AML-193 (cell line): ENCODE measurements at places on chromosomes 11 and 22.
A peak's percentile ranks its signal among the peaks of the same experiment; 100 is the strongest.

DNA sequence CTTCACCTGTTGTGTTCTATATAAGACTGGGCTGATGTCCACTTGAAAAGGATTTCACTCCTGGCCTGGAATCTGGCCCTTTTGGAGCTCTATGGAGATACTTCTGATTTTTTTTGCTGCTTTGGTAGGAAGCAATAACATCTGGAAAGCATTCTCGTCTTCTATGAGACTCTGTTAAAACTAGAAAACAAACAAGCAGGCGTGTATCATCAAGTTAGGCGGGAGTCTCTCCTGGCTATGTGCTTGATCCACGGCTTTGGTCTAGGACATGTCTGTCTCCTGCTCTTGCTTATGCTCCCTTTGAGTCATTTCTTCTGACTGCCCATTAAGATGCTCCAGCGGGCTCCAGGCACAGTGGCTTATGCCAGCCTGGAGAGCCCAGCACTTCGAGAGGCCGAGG, 121.4 kb upstream of the TTC12 start:
- DNase-seq = no peak

DNA sequence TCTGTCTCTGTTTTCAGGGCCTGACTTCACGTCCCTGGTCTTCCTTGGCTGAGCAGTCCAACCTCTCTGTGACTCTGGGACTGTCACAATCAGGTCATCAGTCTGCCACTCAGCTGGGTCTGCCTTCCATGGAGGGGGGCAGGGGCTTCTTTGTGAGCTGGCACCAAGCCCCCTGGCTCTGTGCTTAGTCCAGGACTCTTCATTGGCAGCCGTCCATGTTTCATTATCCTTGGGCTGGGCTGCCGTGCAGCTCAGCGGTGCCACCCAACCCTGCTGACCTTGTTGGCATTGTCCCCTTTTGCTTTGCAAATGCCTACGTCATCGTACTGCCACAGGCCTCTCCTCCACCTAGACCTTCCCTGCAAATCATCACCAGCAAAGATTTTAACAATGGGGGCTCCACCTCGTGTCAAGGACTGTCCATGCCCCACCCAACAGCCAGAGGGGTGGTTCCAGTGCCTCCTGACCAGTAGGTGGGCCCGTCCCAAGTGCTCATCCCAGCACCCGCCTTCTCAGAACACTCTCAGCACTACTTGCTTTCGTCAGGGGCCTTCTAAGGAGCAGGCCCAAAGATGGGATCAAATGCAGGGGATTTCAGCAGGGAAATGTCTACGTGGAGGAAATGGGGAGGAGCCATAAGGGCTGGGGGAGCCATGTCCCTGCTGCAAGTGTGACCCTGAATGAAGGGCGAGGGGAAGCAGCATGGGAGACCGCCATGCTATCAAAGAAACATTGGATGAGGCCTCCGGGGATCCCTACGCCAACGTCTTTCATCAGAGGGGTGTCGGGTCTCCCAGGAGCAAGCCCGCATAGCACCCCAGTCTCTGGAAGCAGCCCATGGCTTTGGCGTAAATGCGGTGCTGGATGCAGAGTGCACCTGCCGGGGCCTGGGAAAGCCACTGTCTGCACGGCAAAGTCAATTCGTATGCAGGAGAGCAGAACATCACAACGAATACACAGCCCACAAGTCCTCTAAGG, 18.2 kb downstream of the KRTAP5-6 start:
- no peak for DNase-seq

GRCh38 chr11:10611979-10612862, 43.8 kb upstream of the LYVE1 start:
- peak; percentile 83 for DNase-seq

DNA sequence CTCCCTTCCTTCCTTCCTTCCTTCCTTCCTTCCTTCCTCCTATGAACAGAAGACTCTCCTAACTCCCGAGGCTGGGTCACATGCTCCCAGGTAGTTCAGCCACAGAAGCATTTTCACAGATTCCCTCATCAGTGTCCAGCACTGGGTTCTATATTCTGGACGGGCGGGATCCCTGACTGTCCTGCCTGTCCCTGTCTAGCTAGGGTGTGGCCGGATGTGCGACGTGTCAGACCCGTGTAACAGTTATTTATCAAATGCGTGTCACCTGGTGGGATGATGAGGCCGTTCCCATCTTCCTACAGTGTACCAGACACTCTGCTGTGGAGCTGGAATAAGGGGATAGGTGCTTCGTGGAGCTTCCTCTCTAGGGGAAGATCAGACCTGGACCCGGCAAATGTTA, 901.0 kb downstream of the BRD1 start:
- DNase-seq = no peak

- no peak for DNase-seq
Measured at GRCh38 chr11:129298988-129299387, 76.7 kb upstream of the BARX2 start.

DNA sequence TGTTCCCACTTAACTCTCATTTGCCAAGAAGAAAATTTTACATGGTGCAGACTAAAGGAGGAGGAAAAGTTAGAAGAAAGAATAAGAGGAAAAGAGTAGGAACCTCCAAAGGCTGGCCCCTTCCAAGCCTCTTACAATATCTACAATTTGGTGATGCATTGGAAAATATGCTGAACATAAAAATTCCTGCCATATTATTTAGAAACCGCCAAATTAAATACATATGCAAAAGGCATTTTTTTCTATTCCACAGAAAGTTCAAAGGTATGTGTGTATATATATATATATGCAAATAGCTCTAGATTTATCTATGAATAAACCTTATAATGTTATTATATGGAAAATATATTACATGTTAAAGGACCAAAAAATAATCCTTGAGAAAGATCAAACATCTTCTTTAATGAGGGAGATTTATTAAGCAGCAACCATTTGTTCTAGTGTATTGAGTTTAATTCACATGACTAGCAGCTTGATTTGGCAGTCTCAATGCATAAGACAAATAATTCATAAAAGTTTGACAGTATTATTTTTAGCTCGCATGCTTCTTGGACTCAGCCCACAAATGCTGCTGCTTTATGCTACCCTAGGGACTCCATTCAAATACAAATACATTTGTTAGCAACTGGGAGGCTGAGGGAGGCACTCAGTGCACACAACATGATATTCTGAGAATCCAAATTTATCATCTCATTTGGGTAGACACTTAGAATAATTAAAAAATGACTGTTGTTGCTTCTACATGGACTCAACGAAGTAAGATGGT, 184.9 kb downstream of the SBF2 start:
- no peak for DNase-seq

GRCh38 chr11:2713094-2713493, 13.3 kb upstream of the KCNQ1OT1 start:
- no peak for DNase-seq

- DNase-seq = no peak
Measured at GRCh38 chr11:43879789-43880639, 617 bp upstream of the ALKBH3 start.

GRCh38 chr11:126444072-126444471, 88.6 kb downstream of the ST3GAL4 start:
- no peak for DNase-seq

- no peak for DNase-seq
Measured at GRCh38 chr11:11988681-11989261, 19.7 kb downstream of the DKK3 start.

DNA sequence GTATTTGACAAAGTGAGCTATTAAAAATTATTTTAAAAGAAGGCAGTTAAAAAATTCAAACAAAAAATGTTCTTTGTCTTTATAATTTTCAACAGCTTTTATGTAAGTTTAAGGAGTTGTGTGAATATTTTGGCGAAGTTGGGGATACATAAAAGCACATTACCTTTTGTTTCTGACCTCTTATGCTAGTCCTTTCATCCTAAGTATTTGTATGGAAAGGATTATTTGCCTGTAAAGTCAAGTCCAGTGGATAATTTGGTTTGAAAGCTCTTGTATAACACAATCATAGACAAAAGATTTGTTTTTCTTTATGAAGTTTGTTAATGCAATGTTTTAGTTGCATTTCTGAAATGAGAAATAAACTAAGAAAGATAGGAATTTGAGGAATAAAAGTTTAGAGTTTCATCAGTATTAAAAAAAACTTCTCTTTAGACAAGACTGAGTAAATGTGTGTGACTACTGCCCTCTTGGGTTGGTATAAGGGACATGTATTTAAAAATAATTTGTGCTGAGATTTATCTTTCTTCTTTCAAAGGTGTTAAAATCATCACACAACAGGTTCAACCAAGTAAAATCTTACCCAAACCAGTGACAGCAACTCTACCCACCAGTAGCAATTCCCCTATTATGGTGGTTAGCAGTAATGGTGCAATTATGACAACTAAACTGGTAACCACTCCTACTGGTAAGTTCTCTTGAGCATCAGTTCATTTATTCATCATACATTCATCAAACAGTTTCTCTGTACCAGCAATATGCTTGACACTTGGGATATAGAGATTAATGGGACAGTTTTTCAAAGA, 68.2 kb downstream of the EMSY start:
- peak; percentile 21 for DNase-seq

DNA sequence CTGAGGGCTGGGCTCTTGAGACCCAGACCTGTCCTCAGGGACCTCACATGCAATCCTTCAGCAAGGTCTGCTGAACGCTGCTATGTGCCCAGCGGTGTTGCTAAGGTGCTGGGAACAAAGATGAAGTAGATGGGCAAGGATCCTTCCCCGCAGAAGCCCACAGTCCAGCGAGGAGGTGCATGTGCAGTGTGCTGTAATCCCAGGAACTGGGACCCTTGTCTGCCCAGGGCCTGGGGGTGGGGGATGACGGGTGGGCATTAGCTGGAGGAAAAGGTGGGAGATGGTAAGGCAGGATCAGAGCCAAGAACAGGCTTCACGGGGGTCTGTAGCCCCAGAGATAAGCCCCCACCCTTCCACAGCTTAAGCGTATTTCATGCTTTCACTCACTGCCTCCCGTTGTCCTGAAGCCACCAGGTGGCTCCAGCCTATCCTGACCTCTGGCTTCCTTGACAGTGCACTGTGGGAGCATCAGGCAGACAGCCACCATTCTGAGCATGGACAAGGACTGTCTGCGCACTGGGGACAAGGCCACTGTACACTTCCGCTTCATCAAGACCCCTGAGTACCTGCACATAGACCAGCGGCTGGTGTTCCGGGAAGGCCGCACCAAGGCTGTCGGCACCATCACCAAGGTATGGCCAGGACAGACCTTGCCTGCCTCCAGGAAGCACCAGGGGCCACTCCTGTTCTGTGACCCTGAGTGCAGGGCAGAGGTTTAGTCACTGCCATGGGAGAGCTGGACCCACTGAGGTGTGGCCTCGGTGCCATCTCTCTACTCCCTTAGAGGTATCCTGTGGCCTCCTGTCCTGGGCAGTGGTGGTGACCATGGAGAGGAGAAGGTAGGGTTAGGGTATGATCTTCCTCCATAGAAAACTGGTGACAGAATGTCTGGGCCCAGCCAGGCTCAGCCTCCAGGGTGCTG, 22.0 kb downstream of the GTPBP1 start:
- DNase-seq = no peak

GRCh38 chr22:24190596-24191208, 9.4 kb downstream of the SUSD2 start:
- no peak for DNase-seq

GRCh38 chr11:27440090-27440489, 32.5 kb downstream of the LGR4 start:
- no peak for DNase-seq

GRCh38 chr11:10208131-10208575, 85.9 kb downstream of the SBF2 start:
- DNase-seq = peak; percentile 76

DNA sequence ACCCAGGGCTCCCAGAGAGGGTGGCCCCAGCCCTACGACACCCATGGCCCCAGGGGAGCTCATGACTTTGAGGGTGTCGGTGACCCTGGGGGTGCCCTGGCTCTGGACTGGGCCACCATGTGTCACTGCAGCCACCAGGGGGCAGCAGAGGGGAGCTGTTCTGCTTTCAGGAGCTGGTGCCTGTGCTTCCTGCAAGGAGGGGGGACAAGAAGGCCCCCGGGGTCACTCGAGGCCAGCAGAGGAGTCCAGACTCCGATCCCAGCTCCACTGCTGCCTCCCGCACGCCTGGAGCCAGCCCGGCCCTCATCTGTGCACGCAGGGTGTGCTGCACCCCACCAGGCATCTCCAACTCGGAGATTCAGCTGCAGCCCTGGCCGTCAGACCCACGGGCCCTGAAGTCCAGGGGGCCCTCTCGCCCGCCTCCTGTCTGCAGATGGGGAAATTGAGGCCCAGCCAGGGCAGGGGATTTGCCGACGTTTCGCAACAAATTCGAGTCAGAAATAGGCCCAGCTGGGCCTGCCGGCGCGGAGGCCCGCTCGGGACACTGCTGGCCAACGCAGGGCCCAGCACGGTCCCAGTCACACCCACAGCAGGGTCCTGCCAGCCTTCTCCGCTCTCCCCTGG, 29.5 kb upstream of the WNT7B start:
- peak; percentile 78 for DNase-seq

DNA sequence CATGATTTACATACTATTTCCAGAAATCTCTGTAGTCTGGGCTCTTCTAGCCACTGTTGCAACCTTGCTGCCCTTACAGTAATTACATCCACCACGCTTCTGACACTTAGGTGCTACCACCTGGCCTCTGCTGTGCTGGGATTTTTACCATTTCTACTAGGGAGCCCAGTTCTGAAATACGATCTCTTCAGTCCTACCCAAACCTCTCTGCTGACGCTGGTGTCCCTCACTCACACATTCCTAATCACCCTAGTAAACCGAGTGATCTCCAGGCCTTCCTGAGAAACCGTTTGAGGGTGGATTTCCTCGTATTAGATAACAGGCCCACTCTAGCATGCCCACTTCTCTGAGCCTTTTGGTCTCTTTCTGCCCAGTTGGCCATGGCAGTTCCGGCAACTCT, 588.9 kb upstream of the CADM1 start:
- DNase-seq = no peak

GRCh38 chr22:34800260-34800980, 265.5 kb upstream of the ISX start:
- DNase-seq = no peak

GRCh38 chr11:26741036-26741435, 19.2 kb upstream of the SLC5A12 start:
- DNase-seq = no peak

- no peak for DNase-seq
Measured at GRCh38 chr11:3014057-3014938, 22.2 kb upstream of the NAP1L4 start.

GRCh38 chr11:13348305-13348704, 70.7 kb downstream of the BMAL1 start:
- DNase-seq = no peak

GRCh38 chr22:33743756-33744155, 176.5 kb downstream of the LARGE1 start:
- no peak for DNase-seq

DNA sequence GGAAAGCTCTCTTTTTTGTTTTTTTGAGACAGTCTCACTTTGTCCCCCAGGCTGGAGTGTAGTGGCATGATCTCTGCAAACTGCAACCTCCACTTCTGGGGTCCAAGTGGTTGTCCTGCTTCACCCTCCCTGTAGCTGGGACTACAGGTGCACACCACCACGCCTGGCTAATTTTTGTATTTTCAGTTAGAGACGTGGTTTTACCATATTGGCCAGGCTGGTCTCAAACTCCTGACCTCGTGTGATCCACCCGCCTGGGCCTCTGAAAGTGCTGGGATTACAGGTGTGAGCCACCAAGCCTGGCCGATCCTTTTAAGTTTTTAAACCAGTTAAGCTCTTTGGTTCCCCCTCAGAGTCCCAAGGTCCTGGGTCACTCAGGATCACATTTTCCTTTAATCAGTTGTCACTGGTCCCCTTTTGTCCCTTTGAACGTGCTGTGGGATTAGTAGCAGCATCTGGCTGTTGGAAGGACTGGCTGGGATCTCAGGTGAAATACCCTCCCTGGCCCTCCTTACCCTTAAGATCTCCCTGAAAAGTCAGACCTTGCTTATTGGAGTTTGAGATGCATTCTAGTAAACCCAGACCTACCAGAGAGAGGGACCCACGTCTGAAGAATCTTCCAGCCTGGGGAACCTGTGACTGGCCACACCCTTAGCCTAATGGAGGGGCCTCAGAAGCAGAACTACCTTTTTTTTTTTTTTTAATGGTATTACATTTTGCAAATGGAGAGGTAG, 8.1 kb downstream of the MALAT1 start:
- no peak for DNase-seq
